Substantia nigra (tissue), 51 donors: ENCODE measurements at places on chromosomes 5 and 9.

GRCh38 chr5:109705596-109705995 is 15.9 kb downstream of the MAN2A1 start:
- no peak for DNase-seq

- no peak for DNase-seq
Measured at GRCh38 chr5:94776167-94776566, 157.7 kb downstream of the SLF1 start.

DNA sequence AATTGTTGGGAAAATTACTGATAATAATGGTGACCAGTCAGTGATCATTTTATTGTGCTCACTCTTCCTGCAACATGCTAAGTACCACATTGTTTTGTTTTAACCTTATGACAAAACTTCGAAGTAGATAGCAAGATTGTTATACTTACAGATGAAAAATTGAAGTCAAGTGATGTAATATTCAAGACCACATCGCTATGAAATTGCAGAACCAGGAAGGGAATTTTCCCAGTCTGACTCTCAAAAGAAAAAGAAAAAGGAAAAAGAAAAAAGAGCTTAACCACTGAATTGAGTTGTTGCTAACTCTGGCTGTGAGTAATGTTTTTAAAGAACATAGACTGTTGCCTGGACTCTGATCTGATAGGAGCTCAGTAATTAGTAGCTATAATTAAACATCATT is 170.6 kb upstream of the HAPLN1 start:
- no peak for DNase-seq

DNA sequence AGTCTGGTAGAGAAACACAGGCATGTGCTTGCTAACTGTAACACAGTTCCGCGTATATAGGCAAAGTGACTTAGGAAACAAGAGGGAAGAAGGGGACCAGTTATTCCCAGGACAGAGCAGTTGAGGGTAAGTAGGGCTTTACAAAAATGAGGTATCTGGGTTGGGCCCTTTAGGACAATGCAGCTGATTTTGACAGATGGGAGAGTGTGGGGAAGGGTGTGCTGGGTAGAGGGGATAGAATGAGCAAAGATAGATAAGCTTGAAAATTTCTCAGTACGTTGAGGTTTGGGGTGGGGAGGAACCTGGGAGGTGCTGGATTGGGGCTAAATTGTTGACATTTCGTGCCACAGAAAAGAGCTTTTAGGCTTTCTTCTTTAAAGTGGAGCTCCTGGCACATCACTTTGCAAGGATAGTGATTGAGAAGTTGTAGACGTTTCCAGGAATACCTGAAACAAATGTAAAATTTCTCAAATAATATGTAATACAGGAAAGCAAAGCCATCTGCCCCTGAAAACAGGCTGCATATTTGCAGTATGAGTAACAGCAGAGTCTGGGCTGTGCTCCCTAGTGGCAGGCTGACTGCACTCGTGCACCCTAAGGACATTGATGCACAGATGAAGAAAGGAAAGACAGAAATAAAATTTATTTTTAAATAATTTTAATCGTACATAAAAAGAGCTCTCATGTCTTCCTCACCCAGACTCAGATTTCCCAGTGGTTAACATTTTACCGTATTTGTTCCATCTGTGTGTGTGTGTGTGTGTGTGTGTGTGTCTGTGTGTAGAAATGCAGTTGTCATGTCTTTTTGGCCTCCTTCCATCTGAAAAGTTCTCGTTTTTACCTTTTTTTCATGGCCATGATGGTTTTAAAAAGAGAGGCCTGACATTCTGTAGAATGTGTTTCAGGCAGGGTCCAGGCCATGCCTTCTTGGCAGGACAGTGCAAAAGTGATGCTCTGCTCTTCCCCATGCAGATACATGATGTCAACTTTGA is 144.9 kb upstream of the DMRT1 start:
- DNase-seq: no peak

GRCh38 chr5:125200866-125201373 is 454.5 kb upstream of the ZNF608 start:
- no peak for DNase-seq

- no peak for DNase-seq
Measured at GRCh38 chr9:98766586-98766985, 29.8 kb downstream of the ANKS6 start.

DNA sequence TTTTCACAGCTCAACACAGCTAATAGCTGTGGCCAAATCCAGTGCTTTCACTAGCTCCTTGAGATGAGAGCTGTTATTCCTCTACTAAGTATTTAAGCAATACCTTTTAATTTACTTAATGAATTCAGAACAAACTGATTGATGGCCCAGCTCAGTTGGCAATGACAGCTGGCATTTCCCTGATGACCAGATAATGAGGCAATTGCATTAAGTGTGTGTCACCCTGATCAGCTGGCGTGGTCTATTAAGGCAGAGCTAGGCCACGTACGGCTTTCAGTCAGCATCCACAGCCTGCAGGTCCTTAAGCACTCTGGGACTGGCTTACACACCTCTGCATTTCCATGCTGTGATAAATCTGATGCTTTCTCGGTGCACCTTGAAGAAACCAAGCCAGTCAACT is 34.4 kb downstream of the TTLL11 start:
- DNase-seq: no peak

DNA sequence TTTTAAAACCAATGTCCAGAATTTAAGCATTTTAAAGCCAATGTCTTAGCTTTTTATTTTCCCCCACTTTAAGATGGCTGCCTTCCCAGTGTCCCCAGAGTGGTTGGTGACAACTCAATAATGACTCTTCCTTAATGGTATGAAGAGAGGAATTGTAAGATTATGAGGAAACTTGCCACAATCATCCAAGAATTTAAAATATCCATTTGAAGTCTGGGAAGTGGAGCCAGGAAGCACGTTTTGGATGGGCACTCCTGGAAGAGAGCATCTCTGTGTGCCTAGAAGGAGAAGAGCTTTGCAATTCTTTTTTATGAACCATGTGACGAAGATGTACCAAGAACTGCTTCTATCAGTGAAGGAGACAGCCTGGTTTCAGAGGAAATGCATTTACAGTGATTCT is 11.3 kb upstream of the IGFBPL1 start:
- DNase-seq: no peak

DNA sequence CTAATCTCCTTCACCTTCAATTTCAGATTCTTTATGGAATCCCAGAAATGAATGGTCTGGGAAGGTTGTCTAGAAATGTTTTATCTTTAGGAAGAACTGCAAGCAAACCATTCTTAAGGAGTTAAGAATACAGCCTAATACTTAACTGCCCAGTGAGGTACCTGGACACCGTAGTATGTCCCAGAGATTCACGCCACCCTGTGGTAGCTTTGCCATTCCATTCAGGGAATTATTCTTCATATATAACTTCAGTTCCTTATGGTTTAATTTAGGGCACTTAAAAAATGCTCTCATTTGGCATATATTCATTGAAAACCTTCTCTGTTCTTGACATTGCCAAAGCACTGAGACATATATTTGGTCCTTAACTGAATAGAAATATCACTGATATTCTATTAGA is 49.7 kb downstream of the ACTBL2 start:
- no peak for DNase-seq

- DNase-seq: no peak
Measured at GRCh38 chr5:113356487-113356886, 78.3 kb downstream of the TSSK1B start.

- DNase-seq: no peak
Measured at GRCh38 chr9:124493794-124494479, 13.3 kb downstream of the NR5A1 start.

DNA sequence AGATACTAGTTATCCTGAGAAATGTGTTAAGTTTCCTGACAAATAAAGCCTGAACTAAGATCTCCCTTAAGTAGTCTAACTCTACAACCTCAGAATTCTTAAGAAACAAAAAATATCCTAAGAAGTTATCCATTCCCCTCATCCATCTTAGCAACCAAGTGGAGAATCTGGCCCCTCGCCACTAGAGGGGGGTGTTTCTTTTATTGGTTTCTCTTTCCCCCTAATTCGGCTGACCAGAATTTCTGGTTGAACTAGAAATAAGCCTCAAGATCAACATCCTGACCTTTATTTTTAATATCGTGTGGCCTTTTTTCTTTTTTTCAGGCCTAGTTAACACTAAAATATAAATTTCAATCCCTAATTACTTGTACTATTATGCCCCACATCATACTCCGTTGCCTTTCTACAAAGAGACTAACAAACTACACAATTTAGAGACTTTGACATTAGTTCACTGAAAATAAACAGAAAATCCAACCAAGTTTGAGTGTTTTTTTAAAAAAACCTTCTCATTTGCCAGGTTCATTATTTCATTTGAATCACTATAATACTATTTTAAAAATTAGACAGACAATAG is 14.3 kb upstream of the NR4A3 start:
- DNase-seq: peak; percentile 17

GRCh38 chr9:4327504-4328191 is 27.8 kb upstream of the GLIS3 start:
- no peak for DNase-seq

DNA sequence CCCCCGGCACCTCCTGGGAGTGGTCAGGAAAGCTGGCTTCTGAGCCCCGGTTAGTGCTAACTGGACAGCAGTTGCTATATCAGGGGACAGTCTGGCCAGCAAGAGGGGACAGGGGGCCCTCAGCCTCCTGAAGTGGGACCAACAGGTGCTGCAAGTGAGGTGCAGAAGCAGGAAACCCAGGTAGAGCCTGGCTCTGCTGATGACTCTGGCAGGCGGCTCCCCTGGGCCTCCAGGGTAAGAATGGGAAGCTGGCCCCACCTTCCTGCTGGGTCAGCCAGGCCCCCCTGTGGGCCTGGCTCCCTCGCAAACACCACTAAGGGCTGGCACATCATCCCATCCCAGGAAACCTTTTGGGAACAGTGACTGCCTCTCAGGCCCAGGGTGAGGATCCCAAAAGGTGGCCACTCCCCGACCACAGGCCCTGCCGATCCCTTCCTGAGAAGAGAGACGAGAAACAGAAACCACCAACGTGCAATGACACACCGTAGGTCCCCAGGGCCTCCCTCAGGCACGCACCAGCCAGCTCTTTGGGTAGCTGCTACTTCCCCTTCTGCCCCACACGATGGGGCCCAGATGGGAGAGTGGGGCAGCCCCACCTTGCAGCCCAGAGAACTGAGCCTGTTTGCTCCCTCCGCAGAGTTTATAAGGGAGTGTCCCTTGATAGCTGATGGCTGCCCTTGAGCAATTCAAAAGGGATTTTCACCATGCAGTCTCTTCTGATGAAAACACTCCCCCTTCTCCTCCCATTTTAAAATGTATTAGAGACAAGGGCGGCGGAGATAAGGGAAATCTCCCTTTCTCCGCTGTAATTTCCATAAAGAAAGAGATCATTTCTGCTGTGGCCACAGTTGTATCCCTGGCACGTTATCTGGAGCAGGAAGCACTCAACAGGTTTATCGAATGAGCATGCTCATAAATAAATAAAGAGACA is 76.8 kb downstream of the STK10 start:
- no peak for DNase-seq

DNA sequence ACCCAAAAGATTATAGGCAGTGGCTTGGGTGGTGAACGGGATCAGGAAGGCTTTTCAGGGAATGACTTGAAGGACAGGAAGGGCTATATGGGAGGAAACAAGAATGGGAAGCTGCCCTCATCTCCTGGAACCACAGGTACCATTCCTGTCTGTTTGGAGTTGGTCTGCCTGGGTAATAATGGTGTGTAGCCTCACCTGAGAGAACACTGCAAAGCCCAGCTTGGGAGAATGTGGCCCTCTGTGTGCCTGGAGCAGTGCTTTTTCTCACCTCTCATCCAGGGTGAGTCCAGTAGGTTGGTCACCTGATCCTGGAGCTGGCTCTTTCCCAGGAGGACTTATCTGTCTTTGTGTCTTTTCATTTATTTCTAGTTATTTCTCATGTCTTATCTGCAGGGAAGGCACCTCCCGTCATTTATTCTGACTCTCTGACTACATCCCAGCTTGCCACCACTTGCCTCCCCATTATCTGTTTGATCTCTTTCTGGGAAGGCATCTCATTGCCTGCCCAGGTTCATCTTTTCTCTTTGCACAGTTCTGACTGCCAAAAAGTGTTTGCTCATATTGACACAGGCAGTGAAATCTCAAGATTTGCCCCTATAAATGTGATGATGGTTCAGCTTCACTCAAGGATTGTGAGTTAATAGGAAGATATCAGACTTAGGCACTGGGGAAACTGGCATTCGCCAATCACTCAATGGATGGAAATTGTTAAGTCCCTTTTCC is 22.5 kb upstream of the OR2S2 start:
- DNase-seq: no peak

DNA sequence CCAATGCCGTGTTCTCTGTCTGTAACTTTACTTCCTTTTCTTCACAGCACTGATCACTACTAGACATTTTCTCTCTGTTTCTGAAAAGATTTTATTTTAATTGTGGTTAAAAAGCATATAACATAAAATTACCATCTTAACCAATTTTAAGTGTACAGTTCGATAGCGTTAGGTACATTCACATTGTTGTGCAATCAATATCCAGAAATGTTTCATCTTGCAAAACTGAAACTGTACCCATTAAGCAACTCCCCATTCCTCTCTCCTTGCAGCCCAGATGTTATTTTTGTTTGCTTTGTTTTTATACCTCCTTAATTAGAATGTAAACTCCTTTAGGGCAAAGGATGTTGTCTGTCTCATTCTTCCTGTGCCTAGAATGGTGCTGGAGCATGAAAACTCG is 47.5 kb downstream of the COL27A1 start:
- no peak for DNase-seq

DNA sequence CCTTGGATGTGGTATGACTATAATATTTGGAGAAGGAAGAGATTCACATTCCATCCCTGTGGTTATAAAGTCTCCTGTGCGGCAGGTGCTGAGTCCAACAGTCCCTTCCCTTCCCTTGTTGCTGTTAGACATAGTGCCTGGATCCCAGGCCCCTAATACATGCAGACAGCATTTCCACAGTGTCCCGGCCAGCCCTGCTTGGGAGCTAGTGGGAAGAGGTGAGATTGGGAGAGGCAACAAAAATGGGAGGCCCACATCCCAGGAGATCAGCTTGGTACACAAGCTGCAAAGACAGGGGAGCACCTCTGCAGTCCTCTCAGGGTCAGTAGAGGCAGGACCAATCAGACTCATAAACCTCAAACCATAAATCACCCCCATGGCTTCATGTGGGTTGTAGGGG is 3.3 kb upstream of the NEURL1B start:
- DNase-seq: no peak

DNA sequence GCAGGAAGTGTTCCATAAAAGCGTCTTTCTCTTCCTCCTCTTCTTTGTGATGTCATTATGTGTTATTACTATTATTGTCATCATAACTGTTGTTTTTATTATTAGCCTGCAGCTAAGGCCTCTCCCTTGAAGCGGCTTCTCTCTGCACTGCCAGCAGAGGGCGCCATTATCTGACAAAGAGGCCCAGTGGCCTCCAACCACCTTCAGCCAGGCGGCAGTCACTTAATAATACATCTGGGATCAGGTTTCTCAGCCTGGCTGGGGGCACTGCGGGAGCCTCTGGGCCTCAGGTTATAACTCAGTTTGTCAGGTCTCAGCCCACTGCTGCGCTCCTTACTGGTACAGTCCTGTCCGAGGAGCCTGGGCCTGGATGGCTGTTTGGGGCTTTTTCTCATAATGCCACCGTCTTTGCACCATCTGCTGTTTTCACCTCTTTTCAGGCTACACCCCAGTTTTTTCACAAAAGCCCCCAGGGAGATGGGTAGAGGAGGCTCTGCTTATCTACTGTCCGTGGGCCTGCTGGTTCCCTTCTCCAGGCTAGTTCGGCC is 281.9 kb downstream of the NSG2 start:
- peak; percentile 59 for DNase-seq

- DNase-seq: no peak
Measured at GRCh38 chr5:4233671-4234070, 638.0 kb downstream of the IRX1 start.
